ENCODE measurements at places on chromosomes 6 and 20.

GRCh38 chr6:87767478-87767877, 65.4 kb upstream of the AKIRIN2 start:
- no peak for DNase-seq

DNA sequence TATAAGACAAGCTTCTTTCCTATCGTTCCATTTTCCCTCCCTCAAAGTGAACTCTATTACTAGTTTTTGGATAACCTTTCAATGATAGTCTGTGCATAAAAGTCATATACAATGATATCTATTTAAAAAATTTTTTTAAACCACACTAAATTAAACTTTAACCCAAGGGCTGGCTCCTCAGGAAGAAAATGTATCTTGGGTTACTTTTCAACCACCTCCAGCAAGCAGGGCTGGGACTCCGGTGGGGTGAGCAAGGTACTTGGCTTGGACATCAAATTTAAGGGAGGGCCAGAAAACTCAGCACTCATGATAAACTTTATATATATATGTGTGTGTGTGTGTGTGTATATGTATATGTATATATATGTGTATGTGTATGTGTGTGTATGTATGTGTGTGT, 13.9 kb upstream of the PPP1R3G start:
- DNase-seq = no peak

GRCh38 chr6:134666125-134666524, 283.8 kb downstream of the ALDH8A1 start:
- DNase-seq = no peak

- no peak for DNase-seq
These were observed 10.8 kb downstream of the DDX27 start for GRCh38 chr20:49230021-49230420.

GRCh38 chr20:15100506-15101160, 763.2 kb upstream of the FLRT3 start:
- DNase-seq = no peak

GRCh38 chr6:37502703-37503291, 3.1 kb upstream of the CCDC167 start:
- DNase-seq = no peak

DNA sequence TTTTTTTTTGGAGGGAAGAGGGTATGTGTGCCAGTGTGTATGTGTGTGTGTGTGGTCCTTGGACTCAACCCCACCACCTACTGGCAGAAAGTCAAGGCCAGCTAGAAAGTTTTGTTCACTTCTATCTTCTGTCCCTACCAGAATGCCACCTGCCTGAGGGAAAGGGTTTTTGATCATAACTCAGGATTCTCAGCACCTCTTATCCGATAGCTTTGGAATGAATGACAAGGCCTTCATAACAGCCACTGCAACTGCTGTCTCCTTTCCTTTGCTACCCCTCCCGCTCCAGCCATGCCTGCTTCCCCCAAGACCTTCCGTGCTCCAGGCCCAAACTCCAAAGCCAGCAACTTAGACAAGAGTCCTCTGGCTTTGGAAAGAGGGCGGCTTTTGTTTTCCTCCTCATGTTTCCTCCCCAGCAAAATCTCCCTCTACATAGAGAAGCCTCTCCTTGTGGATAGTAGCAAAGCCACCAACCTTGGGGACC, 18.7 kb downstream of the BTN3A1 start:
- no peak for DNase-seq

DNA sequence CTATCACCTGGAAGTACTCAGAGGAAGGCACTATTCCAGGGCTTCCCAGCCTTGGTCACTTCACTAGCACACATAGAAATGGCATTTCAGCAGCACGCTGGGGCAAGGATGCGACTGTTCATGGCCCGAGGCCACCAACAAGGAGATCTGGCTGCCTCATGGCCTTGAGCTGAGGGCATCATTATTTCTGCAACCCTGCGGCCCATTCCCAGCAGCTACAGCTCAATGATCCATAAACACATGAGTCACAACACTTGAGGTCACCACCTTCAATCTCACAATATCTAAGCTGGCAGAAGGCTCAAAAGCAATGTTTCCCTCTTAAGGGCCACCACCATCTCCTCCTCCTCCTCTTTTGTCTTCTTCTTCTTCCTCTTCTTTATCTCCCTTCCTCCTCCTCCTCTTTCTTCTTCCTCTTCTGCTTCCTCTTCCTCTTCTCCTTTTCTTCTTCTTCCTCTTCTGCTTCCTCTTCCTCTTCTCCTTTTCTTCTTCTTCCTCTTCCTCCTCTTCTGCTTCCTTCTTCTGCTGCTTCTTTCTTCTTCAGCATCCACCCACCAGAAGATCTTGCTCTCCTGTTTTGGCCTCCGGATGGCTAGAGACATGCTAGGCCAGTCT, 382.9 kb upstream of the CNR1 start:
- DNase-seq = no peak

- peak; percentile 89 for DNase-seq
These were observed 35.9 kb downstream of the PLCG1 start for GRCh38 chr20:41173161-41173721.

GRCh38 chr20:37905671-37906613, 3.0 kb downstream of the VSTM2L start:
- no peak for DNase-seq

DNA sequence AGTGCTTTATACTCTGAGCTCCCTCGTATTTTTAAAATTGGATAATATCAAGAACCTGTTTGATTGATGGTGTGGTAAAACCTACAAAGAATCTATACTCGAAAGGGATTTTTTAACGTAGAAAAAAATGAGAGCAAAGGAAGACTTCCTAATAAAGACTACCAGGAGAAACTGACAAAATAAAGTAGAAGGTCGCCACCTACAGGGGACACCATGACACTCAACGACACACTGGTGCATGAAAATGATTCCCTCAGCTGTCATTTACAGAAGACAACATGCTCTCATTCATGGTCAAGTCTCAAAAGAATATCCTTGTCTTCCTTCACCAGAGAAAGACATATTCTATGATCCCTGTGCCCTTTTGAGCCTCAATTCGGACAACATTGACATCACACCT, 10.1 kb upstream of the NHSL1 start:
- no peak for DNase-seq

GRCh38 chr6:106072501-106073090, 13.5 kb upstream of the PRDM1 start:
- DNase-seq = no peak

DNA sequence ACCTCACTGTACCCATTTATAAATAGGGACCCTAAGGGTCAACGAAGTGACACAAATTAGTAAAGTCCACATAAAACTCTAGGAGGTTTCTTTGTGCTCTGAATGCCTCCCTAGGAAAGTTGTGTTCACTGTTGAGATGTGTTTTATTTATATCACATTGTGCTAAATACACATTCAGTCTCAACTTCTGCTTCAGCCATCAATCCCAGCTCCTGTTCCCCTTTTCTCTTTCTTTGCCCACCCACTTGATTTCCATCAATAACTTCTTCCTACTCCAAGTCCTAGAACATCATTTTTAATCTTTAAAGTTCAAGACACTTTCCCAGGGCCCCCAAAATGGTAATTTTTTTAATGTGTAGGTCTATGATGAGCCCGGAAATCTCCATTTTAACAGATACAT, 208.3 kb upstream of the RAB32 start:
- DNase-seq = no peak

GRCh38 chr6:84870672-84871071, 106.3 kb upstream of the TBX18 start:
- DNase-seq = no peak

DNA sequence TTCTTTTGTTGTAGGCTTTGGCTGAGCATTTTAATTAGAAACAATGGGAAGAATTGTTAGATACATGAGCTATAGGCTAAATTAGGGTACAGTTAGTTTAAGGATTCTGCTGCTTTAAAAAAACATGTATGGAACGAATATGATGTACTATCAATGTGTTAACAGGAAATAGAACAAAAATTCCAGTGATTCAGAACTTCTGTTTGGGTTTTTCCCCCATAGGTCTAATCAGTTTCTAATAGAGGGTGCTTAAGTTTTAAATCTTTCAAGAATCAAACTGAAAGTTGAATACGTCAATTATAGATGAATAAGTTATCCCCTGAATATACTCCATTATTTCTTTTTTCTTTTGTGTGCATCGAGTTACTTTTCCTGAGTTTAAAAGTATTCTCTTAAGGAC, 1.9 kb downstream of the TAB2 start:
- no peak for DNase-seq

DNA sequence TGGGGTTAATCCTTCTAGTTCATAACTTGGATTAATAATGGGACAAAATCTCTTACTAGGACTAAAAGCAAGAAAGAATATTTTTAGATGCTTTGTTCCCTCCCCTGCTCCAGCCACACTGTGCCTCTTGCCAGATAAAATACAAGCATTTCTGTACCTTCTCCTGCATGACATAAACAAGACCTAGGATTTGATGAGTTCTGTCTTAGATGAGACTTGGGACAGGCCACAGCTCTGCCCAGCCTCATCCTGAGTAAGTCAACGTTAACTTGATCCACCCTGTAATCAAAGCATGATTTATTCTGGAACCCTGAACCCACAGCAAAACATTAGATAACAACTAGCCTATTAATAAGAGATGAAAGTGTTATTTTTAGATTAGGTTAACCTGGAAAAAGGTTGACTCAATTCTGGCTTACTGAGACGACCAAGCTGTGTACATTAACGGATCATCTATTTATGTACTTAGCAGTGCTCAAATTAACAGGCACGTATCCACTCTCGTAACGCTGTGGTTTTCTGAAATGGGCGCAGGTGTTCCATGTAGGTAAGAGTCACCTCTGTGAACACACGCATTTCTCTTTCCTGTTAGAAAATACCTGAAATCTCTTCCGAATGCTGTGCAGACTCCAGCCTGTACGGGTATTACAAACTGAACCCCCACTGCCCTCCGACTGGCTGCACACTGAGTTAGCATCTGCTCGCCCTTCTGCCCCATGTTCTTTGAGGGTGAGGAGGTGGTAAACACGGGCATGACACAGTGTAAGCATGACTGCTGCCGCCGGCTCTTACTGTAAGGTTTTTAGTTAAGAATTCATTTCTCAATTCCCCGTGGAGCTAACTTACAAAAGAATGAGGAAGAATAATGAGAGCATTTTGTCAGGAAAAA, 132.1 kb upstream of the FOXQ1 start:
- DNase-seq = no peak

DNA sequence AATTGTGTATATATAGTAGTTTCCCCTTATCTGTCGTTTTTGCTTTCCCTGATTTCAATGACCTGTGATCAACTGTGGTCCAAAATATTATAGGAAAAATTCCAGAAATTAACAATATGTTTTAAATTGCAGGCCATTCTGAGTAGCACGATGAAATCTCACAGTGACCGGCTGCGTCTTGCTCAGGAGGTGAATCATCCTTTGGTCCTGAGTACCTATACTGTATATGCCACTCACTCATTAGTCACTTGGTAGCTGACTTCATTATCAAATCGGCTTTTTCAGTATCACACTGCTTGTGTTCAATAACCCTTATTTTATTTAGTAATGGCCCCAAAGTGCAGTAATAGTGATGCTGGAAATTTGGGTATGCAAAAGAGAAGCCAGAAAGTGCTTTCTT, 728.3 kb upstream of the EYS start:
- no peak for DNase-seq

- no peak for DNase-seq
These were observed 79.5 kb upstream of the RALGAPA2 start for GRCh38 chr20:20791664-20792568.

GRCh38 chr6:150325066-150325772, 43.6 kb upstream of the IYD start:
- no peak for DNase-seq

GRCh38 chr6:37910998-37911397, 91.5 kb downstream of the ZFAND3 start:
- no peak for DNase-seq

- peak; percentile 75 for DNase-seq
These were observed 129.1 kb upstream of the SMLR1 start for GRCh38 chr6:130697995-130698535.

All from activated CD8-positive, alpha-beta memory T cell treated with anti-CD3 and anti-CD28 coated beads for 24 hours (primary cell).